ENCODE measurements at places on chromosomes 6 and 20. TPM values are rescaled to one million over a fixed set of nuclear protein-coding genes. Genes with fewer than 3 reads are reported as not detected.

- no peaks in the 10 kb centered on the region for H3K4me1 ChIP-seq
- no peak overlapping the region for H3K27ac ChIP-seq
- H3K4me3 ChIP-seq: no peak overlapping the region
- DNase-seq: no peak
- no peaks in the 10 kb centered on the region for H3K36me3 ChIP-seq
- no peaks in the 10 kb centered on the region for H3K27me3 ChIP-seq
Measured at GRCh38 chr6:110939429-110940200, 18.9 kb upstream of the GTF3C6 start.

The TREM2 gene
- total RNA-seq: 0.66 TPM

The AP5S1 gene
- total RNA-seq: 11.3 TPM

- peak overlapping the region; percentile 46 for H3K4me3 ChIP-seq
- peaks cover 5% of the 10 kb centered on the region for H3K4me1 ChIP-seq
- H3K27ac ChIP-seq: no peak overlapping the region
- no peaks in the 10 kb centered on the region for H3K36me3 ChIP-seq
- peaks cover 72% of the 10 kb centered on the region for H3K27me3 ChIP-seq
- DNase-seq: no peak
Measured at GRCh38 chr6:27333642-27334040, 21.6 kb upstream of the POM121L2 start.

GRCh38 chr20:50943069-50943468 lies 11.8 kb upstream of the ADNP start:
- no peak overlapping the region for H3K4me3 ChIP-seq
- H3K27me3 ChIP-seq: no peaks in the 10 kb centered on the region
